Mesenteric fat pad (tissue), 1 donor: ENCODE measurements at places on chromosomes 16 and 17. TPM values are rescaled to one million over a fixed set of nuclear protein-coding genes. Genes with fewer than 3 reads are reported as not detected.

The PRCD gene
- 5.4 TPM for total RNA-seq

The CLEC18A gene
- 0.61 TPM for total RNA-seq

The CDH5 gene
- 121 TPM for total RNA-seq

The KRT36 gene
- total RNA-seq, result not detected

The CCL7 gene
- total RNA-seq, result 1.3 TPM

The CACNG3 gene
- total RNA-seq, result not detected

The GALR2 gene
- not detected for total RNA-seq

The GLP2R gene
- 6.7 TPM for total RNA-seq

The KRT23 gene
- 0.80 TPM for total RNA-seq

The OTOP2 gene
- not detected for total RNA-seq

The PLLP gene
- 1.8 TPM for total RNA-seq
